ENCODE measurements at places on chromosomes 12 and 14.
A peak's percentile ranks its signal among the peaks of the same experiment; 100 is the strongest.

- no peak for DNase-seq
Observed at GRCh38 chr12:68953536-68953935, 20.6 kb upstream of the CPM start.

DNA sequence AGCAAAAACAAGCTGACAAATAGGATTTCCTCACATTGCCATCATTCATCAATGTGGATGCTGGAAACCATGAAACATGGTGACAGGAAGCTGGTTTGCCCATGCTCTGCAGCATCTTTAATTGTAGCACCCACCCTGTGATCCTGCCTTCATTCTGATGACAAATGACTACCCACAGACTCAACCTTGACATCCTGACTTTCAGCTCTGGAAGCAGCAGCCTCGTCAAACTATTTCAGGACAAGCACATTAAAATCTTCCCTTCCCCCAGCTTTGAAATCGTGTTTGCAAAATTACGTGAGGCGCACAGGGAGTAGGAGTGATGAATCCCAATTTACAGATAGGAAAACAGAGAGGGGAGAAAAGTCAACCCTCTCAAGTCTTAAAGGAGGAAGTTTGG lies 285.5 kb downstream of the GLT1D1 start:
- no peak for DNase-seq

GRCh38 chr12:92158796-92159439 lies 13.3 kb upstream of the BTG1 start:
- no peak for DNase-seq

- DNase-seq, result peak; percentile 53
Observed at GRCh38 chr12:5003025-5003666, 40.5 kb upstream of the KCNA5 start.

- DNase-seq, result peak; percentile 88
Observed at GRCh38 chr12:75842090-75842489, 189.5 kb downstream of the PHLDA1 start.

DNA sequence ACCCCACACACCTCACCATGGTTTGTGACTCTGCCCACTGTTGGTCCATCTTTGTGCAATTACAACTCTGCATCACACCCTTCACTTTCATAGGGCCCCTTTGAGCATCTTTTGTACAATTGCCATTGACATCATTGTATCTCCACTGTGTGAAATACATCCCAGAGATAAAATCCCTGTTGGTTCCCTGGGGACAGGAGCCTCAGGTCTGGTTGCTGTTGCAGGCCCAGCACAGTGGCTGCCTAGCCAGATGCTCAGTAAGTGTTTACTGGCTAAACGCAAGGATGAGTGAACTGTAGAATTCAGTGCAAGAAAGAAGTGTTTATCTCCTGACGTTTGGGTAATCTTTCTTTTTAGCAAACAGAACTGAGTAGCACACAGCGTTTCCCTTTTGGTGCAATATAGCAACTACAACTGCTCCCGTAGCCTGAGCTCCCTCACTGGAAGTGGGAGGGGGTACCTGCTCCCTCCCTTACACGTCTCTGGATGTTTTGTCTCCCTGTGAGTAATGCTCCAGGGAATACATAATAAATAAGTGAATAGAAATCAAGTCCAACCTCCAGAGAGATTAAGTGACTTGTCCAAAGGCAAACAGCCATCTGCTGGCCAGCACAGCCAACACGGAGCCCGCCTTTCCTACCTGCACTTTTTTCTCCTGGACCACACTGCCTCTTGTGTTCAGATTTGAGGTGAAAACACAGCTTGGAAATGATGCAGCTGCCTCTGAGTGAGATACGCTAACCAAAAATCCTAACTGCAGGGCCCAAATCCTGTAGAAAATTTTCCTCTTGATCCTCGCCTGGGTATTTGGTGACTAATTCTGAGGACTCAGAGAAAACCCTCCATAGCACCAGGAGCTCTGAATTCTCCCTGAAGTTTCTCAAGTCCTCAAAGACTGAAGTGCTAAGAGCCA lies 27.4 kb downstream of the GALNT16 start:
- DNase-seq, result no peak

GRCh38 chr14:105358140-105358846 lies 40.0 kb upstream of the TEX22 start:
- DNase-seq, result no peak

DNA sequence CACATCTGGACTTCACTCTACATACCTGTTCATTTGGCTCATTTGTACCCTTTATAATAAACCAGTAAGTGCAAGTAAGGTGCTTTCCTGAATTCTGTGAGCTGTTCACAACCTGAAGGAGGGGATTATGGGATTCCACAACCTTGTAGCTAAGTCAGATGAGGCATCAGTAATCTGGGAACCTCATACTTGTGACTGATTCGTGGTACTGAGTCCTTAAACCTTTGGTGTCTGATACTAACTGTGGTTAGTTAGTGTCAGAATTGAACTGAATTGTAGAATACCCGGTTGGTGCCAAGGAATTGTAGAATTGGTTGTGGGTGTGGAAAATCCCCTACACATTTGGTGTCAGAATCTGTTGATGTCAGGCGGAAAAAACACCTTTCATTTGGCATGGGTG lies 83.4 kb downstream of the TMX1 start:
- no peak for DNase-seq

- DNase-seq, result no peak
Observed at GRCh38 chr12:1564067-1564466, 30.3 kb downstream of the FBXL14 start.

DNA sequence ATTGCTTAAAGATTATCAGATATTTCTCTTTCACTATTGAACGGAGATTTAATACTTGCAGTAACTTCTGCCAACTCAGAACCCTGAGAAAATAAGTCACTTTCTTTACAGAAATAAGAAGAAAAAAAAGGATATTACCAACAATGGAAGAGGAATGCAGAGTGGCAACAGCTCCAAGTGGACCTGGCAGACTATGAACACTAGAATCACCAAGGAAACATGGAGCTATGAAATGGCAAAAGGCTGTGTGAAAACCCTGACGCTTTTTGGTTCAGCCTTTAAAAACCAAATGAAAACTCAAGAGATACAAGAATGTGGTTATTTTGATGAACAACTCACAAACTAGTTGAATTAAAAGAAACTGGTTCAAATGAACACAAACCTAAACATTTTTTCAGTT lies 17.7 kb downstream of the DTD2 start:
- no peak for DNase-seq

GRCh38 chr14:68771631-68772030 lies 21.2 kb downstream of the ZFP36L1 start:
- DNase-seq, result no peak

GRCh38 chr12:44842669-44843068 lies 33.4 kb downstream of the NELL2 start:
- peak; percentile 18 for DNase-seq

DNA sequence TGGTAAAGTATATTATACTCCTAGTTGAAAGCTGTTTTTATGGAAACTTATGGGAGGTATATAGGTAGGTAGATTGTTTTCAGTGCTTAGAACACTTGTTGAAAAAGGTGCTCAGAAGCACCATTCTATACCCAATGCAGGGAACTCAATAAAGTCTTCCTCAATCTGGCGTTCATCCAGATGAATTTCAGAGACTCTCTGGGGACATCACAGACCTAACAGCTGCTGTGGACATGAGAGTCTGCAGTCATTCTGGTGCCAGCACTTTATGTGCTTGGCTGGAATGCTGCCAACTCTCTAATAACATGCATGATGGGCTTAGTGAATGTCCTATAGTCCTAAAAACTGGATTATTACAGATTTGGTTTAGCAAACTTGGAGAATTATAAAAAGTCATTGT lies 115.9 kb downstream of the NTN4 start:
- DNase-seq, result peak; percentile 98

DNA sequence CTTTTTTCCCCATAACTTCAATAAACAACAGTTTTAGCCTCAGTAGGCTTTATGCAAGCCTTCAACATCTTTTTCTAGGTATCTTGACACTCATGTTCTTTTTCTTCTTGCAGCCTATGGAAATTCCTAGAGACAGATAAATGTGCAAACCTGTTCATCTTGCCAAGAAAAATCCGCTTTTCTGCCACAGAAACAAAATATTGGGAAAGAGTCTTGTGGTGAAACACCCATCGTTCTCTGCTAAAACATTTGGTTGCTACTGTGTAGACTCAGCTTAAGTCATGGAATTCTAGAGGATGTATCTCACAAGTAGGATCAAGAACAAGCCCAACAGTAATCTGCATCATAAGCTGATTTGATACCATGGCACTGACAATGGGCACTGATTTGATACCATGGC lies 295.9 kb downstream of the ZFP36L1 start:
- no peak for DNase-seq

GRCh38 chr14:45222485-45223262 lies 30.3 kb downstream of the MIS18BP1 start:
- DNase-seq, result no peak

GRCh38 chr12:108324351-108325017 lies 14.6 kb downstream of the CMKLR1 start:
- DNase-seq, result no peak

- DNase-seq, result no peak
Observed at GRCh38 chr14:85273099-85273677, 256.8 kb upstream of the FLRT2 start.

GRCh38 chr12:69932676-69933552 lies 107.9 kb downstream of the MYRFL start:
- DNase-seq, result no peak

DNA sequence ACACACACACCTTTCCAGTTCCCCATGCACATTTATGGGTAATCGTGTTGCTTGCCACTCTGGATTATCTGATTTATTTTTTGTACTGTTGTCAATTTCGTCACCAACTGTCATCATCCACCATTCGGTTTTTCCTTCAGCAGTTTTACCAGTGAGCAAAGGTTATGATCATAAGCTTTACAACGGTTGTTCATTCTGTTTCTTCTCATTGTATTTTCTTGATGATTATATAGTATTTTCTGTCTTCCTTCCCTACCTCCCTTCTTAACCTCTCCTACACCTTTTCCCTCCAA lies 680 bp downstream of the NECAP1 start:
- no peak for DNase-seq

GRCh38 chr12:94305130-94305957 lies 154.3 kb downstream of the CEP83 start:
- DNase-seq, result no peak

DNA sequence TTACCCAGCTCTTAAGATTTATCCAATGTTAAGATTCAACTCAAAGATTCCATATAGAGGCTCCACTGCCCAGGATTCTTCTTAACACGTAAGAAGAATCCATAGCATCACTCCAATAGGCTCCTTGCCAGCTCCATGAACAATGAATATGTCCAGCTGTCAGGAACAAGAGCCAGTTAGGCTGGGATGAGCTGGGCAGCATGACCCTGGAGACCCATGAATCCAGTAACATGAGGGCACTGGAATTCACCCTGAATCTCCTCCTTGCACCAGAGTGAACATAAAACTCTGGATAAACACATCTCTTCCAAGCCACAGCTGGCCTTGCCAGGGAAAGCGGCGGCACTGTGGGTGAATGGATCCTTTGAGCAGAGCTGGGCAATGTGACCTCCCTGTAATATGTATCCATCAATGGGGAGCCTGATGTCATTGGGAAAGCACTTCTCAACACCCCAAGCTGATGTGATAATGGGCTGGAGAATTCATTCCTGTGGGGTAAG lies 24.4 kb upstream of the TC2N start:
- no peak for DNase-seq

DNA sequence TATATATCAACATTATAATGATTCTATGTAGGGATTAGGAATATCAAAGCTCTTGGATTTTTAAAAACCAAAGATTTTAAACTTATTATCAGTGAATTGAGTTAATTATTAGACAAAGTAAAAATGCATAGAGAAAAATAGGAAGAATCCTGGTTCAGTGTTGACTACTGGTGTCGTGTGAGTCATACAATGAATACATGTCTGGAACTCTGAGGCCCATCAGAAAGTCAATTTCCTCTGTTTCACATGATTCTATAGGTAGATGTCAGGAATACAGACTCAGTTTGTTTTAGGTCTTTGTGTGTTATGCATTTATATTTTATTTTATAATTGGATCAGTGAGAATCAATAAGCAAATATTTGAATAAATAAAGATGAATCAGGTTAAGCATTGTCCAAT lies 84.5 kb upstream of the RTL1 start:
- DNase-seq, result no peak

DNA sequence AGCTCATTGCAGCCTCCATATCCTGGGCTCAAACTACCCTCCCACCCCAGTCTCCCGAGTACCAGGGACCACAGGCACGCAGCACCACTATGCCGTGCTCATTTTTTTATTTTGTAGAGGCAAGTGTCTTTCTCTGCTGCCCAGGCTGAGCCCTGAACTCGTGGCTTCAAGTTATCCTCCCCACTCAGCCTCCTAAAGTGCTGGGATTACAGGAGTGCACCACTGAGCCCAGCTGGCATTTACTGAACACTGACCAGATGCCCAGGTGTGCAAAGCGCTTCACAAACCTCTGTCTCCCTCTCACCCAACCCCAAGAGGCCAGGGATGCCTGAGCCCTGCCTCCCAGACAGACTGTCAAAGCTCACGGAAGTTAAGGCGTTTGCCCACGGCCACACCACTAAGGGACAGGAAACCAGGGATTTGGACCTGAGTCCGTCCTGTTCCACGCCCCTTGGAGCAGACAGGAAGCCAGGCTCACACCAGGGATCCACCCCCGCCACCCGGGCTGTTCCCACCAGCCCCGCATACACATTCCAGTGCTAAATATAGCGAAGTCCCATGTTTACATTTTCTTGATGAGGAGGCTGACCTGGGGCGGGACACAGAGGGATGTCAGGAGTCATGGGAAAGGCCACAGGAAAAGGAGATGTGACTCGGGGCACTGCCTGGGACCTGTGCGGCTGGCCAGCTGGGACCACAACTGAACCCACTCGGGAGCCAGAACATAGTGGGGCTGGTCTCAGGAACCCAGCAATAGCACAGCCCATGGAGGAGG lies 51.2 kb downstream of the TESC start:
- DNase-seq, result no peak

GRCh38 chr12:6912164-6912935 lies 2.0 kb upstream of the ENO2 start:
- DNase-seq, result no peak

DNA sequence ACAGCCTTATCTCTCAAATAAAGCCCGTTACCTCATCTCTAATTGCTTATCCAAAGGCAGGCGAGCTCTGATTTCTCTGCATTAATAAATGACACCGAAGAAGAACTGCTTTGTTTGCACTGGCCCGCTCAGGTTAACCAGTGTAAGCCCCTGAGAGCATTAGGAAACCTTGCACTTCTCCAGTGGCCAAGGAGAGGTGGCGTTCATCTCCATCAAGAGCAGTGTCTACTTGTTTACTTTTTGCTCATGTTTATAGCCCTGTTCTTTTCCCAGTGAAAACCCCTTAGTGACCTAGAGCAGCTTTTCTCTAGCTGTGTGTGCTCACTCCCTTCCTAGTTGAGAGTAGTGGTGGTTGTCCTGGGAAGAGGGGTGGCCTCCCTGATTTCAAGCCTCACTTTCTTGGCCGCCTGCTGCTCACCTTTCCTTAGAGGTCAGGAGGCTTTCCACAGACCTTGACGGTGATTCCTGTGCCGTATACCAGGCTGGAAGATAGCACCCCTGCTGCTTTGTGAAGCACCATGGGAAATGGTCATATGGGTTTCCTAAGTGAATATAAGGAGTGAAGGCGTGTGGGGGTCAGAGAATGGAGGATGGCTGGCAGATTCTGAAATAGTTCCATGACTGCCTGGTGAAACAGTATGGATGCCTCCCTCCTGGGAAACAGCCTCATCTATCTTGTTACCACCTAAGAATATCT lies 16.6 kb downstream of the FBXW8 start:
- no peak for DNase-seq

GRCh38 chr12:45075587-45076282 lies 24.8 kb upstream of the DBX2 start:
- DNase-seq, result no peak

- DNase-seq, result no peak
Observed at GRCh38 chr14:61661471-61662400, 33.6 kb upstream of the HIF1A start.
